Activated CD8-positive, alpha-beta T cell treated with anti-CD3 and anti-CD28 coated beads, Interleukin-2, amount 10 ng/mL, durations not matched to agents 7 days and 5 days (primary cell): ENCODE measurements at places on chromosomes 12 and 14. TPM values are rescaled to one million over a fixed set of nuclear protein-coding genes. Genes with fewer than 3 reads are reported as not detected.

Gene SPX
- not detected for total RNA-seq

Gene LRRC43
- not detected for total RNA-seq

Gene DYNC1H1
- 274 TPM for total RNA-seq

DNA sequence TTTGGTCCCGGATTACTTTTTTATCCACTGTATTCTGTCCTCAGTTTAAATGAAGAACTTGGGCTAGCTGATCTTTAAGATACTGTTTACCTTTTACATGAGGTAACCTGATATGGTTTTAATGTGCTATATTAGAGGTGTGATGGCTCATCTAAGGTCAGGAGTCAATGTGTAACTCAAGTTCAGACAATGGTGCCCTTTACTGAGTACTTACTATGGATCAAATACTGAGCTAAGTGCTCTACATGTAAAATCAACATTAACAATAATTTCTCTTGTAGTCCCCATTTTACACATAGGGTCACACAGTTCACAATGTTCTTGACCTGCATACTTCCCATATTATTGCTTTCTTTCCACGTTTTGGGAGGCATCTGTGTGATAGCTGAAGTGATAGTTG is 79.2 kb downstream of the CEP83 start:
- no peak overlapping the region for H3K27ac ChIP-seq
- H3K4me1 ChIP-seq, result peaks cover 8% of the 10 kb centered on the region
- H3K4me3 ChIP-seq, result no peak overlapping the region
- H3K27me3 ChIP-seq, result no peaks in the 10 kb centered on the region
- H3K36me3 ChIP-seq, result peaks cover 42% of the 10 kb centered on the region
